ENCODE measurements at places on chromosomes 7 and 10.

- no peak for DNase-seq
These were observed 33.2 kb downstream of the NRF1 start for GRCh38 chr7:129644634-129645230.

DNA sequence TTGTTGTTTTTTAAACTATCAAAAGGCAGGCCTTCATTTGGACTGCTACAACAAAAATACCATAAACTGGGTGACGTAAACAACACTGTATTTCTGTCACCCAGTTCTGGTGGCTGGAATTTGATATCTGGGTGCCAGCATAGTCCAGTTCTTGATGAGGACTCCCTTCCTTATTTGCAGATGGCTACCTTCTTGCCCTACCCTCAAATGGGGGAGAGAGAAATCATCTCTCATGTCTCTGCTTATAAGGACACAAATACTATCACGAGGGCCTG is 25.2 kb downstream of the ACTA2 start:
- DNase-seq, result no peak

DNA sequence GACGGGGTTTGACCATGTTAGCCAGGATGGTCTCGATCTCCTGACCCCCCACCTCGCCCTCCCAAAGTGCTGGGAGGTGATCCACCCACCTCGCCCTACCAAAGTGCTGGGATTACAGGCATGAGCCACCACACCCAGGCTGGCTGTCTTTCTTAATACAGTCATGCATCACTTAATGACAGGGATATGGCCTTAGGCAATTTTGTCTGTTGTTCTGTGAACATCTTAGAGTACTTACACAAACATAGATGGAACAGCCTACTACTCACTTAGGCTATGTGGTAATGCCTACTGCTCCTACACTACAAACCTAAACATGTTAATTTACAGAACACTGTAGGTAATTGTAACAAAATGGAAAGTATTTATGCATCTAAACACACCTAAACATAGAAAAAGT is 106.6 kb upstream of the KCNMA1 start:
- no peak for DNase-seq

DNA sequence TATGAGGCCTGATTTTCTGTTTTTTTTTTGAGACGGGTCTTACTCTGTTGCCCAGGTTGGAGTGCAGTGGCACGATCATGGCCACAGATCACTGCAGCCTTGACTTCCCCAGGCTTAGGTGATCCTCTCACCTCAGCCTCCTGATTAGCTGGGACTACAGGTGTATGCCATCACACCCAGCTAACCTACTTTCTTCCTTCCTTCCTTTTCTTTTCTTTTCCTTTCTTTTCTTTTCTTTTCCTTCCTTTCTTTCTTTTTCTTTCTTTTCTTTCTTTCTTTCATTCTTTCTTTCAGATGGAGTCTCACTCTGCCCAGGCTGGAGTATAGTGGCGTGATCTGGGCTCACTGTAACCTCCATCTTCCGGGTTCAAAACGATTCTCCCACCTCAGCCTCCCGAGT is 3.8 kb downstream of the SRRT start:
- DNase-seq, result no peak

DNA sequence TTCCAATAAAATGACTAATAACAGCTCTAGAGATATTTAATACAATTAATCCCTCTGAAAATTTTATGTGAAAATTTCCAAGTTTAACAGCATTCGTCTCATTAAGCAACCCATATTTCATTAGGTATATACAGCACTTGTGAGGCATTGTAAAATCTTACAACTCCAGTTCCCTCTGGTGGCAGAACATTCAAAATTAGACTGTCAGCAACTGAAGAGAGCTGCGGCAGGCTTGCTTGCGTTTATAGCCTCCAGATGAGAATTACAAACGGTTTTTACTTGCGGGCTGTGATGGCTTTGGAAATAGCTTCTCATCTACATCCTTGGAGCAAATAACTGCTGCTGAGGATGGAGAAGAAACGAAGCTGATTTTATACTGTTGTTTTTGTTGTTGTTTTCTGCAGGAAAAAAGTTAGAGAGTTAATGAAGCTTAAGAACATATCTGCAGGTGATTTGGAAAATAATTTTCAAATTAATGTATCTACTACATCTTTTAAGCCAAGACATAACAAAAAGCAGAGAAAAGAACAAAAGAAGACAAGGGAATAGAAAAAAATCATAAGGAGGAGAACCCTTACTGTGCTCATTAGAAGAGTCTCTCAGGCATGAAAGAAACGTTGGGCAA is 171.3 kb downstream of the MAGI2 start:
- no peak for DNase-seq

GRCh38 chr10:126504063-126504760 is 115.9 kb upstream of the ADAM12 start:
- DNase-seq, result no peak

GRCh38 chr10:52729271-52730104 is 43.1 kb downstream of the MBL2 start:
- DNase-seq, result no peak

All from T-helper 2 cell treated with Interferon-gamma antibody and Interleukin-4, amounts not matched to agents 5 μg/mL and 100 μg/mL, for 36 hours (primary cell).